ENCODE measurements at places on chromosomes 11 and 22.

- peak; percentile 54 for DNase-seq
Measured at GRCh38 chr11:63769042-63769713, 603 bp upstream of the ZFTA start.

GRCh38 chr11:2196970-2197770 lies 25.6 kb upstream of the TH start:
- DNase-seq, result peak; percentile 65

- no peak for DNase-seq
Measured at GRCh38 chr11:119668676-119669075, 60.3 kb downstream of the NECTIN1 start.

DNA sequence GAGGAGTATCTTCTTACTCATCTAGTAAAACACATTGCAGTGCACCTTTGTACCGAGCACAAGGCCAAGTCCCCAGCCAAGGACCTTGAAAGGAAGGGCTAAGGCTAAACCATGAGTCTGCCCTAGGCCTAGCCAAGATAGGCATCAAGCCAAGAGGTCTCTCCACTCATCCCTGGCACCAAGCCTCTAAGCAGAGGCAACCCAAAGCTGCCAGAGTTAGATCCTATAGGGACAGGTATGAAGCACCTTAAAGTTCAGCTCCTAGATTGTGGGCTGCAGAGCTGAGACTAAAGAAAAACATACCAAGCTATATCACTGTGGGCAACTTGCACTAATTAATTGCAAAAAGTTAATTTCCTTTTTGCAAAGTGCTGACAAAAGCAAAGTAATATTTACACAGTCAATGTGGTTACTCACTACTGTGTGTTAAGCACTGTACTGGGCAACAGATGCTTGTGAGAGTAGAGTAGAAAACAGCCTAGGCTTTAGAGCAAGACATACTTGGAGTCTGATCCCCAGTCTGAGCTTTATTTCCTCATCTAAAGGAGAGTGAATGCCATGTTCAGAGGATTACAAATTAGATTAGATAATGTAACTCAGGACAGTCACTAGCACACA lies 7.2 kb downstream of the COA4 start:
- DNase-seq, result peak; percentile 7

- peak; percentile 92 for DNase-seq
Measured at GRCh38 chr11:57638005-57638781, 11.5 kb downstream of the YPEL4 start.

DNA sequence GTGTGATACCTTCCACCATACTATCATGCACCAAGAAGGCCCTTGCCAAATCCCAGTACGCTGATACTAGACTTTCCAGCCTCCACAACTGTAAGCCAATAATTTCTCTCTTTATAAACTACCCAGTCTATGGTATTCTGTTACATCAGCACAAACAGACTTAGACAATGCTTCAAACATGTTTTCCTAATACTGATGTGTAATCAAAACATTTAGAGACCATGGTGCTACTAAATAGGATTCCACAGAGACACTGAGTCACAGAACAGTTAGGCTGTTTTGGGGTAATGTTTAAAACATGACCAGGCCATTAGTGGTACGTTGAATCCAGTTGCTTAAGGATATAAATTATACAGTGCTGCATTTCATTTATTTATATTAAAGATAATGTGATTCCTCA lies 103.7 kb downstream of the PICALM start:
- DNase-seq, result peak; percentile 44

DNA sequence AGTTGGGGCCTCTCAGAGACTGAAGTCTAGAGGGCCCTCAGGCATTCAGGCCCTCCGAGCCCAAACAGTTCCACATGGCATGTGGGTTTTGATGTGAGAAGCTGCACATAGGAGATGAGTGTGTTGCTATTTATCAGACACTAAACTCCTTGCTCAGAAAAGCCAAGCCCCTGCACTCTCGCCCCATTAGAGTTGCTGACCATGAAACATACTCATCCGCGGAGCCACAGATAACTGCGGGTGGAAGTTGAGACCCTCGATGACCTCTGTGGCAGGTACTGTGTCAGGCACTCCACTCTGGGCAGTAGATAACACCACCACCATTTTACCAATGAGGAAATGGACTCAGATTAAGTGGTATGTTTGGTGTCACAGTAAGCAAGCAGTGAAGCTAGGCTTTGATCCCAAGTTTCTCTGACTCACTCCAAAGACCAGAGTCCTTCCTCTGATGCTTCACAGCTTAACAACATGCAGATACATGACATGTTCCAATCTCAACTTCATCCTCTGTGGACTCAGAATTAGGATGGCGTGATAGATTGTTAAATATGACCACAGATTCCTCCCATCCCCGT lies 202.1 kb downstream of the ADAMTS15 start:
- DNase-seq, result peak; percentile 52

DNA sequence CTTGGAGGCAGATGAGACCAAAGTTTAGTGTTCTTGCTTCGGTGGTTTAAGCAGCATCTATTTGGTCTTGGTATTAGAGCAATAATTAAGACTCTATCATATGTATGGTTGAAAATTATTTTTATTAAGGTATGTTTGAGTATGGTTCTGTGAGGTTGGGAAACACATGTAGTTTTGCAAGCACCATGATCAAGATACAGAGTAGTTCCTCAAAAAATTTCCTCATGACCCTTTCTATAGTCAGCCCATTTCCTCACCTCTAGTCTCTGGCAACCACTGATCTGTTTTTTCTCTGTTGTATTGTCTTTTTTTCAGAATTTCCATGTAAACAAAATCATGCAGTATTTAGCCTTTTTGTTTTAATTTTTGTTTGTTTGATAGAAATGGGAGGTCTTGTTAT lies 18.4 kb downstream of the MTMR3 start:
- DNase-seq, result no peak

DNA sequence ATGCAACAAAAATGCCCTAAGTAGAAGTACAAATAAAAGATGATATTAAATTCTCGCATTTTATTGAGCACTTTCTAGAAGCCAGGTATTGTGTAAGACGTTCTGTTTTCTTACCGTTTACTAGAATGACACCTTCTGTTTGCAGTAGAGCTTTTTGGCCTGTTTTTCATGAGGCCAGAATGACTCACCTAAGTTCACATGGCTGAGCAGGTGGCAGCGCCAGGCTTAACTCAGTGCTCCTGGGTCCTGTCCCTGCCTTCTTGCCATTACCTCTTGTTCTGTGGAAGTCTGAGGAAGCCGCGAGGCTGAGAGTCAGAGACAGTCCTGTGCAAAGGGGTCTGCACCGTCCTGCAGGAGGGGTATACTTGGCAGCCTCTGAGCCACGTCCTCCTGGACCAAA lies 113.8 kb downstream of the ATXN10 start:
- peak; percentile 26 for DNase-seq

DNA sequence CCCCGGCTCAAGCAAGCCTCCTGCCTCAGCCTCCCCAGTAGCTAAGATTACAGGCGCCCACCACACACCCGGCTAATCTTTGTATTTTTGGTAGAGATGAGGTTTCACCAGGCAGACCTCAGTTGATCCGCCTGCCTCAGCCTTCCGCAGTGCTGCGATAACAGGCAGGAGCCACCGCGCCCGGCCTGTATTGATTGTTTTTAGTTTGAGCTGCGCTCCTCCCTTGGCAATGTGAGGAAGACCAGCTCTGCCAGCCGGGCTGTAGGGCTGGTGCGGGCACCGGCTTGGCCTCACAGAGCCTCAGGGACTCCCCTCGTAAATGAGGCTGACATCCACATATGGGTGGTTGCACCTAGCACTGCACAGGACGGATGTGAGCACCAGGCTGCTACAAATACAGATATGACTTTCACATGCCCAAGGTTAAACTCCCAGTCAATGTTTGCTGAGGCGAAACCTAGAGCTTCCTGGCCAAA lies 7.5 kb upstream of the SLC2A11 start:
- no peak for DNase-seq

DNA sequence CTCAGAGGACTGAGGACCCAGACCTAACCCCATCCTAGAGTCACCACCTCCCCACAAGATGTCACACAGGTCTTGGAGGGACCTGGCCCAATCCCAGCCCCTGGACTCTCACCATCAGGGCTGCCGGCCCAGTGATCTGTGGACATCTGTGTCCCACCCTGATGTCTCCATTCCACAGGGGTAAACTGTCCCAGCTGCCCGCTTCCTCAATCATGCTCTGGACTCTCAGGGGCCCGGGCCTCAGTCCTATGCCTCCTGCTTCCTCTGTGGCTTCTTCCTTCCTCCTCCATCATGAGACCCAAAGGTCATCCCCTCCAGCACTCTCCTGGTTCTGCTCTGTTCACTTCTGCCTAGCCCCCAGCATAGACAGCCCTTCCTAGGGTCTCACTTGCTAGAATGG lies 32.2 kb downstream of the ARAP1 start:
- DNase-seq, result no peak

GRCh38 chr11:103970701-103971249 lies 65.7 kb upstream of the DDI1 start:
- no peak for DNase-seq

- DNase-seq, result no peak
Measured at GRCh38 chr11:128515826-128516778, 71.3 kb downstream of the ETS1 start.

DNA sequence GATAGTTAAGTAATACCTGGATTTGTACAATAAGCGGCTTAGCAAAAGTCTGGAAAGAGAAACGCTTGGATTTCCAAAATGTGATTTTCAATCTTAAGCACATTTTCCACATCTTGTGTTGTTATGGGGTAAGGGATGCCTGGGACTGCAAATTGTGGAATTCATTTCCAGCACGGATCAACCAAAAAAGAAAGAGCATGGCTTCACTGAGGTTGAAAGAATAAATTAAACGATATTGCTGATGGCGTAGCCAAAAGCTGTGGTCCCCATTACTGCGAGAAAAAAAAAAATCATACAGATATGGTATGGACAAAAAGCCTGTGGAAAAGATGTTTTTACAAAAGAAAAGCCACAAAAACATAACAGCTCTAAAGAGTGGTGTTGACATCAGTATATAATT lies 26.0 kb upstream of the ALX4 start:
- DNase-seq, result no peak
